Stimulated activated effector memory CD8-positive, alpha-beta T cell treated with anti-CD3 and anti-CD28 coated beads, Interleukin-12 subunit alpha, Interleukin-12 subunit beta, amount 100 ng/mL, for 72 hours (primary cell): ENCODE measurements at places on chromosomes 13 and 19.
A peak's percentile ranks its signal among the peaks of the same experiment; 100 is the strongest.

GRCh38 chr13:27562457-27562856 lies 57.9 kb downstream of the LNX2 start:
- DNase-seq: no peak

DNA sequence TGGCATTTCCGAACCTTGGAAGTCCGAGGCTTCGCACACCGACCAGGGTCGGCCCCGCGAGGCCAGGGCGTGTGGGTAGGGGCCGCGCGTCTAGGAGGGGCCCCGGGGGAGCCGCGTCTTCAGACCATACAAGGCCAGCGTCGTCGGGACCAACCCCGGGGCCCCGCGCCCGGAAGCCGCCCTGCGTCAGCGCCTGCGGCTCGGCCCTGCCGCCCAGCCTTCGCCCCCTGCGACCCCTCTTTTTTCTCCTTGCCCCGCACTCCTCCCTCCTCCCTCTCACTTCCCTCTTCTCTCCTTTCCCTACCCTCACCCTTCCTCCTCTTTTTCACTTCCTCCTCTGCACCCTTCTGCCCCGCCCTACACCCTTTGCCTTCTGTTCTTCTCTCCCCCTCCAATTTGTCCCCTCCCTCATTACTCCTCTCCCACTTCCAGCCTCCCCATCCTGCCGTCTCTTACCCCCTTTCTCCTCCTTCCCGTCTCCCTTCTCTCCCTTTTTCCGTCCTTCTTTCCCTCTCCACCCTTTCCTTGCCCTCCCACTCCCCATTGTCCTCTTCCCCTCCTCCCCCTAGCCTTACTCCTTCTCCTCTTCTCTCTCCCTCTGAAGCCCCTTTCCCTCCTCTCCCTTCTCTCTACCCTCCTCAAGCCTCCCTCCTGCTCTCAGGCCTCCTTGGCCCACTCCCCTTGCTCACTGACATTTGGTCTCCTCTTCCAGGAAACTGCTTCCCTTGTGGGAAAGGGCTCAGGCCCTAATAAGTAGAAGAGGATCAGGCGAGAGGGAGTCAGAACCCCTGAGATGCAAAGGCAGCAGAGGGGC lies 2.2 kb upstream of the PLEKHG2 start:
- DNase-seq: peak; percentile 81

- DNase-seq: no peak
Measured at GRCh38 chr19:50198431-50199258, 4.8 kb upstream of the MYH14 start.

GRCh38 chr13:33994826-33995502 lies 177.0 kb downstream of the RFC3 start:
- DNase-seq: no peak

- no peak for DNase-seq
Measured at GRCh38 chr13:112693831-112694497, 4.1 kb downstream of the ATP11A start.

GRCh38 chr13:36142735-36143134 lies 11.6 kb upstream of the DCLK1 start:
- no peak for DNase-seq

- no peak for DNase-seq
Measured at GRCh38 chr19:50661023-50661422, 11.8 kb downstream of the C19orf81 start.

GRCh38 chr13:29131881-29132668 lies 311.9 kb downstream of the MTUS2 start:
- DNase-seq: no peak

- DNase-seq: peak; percentile 97
Measured at GRCh38 chr19:45768984-45769782, at the start of gene SIX5. Gene SIX5 (minus strand): TSS chr19:45769252. CDS start chr19:45768844, 408 bp downstream.

- DNase-seq: no peak
Measured at GRCh38 chr13:43694146-43694664, 92.6 kb downstream of the ENOX1 start.

- peak; percentile 79 for DNase-seq
Measured at GRCh38 chr19:18594096-18594823, 5.7 kb downstream of the REX1BD start.
